T-helper 2 cell (primary cell): ENCODE measurements at places on chromosomes 16 and 17.

DNA sequence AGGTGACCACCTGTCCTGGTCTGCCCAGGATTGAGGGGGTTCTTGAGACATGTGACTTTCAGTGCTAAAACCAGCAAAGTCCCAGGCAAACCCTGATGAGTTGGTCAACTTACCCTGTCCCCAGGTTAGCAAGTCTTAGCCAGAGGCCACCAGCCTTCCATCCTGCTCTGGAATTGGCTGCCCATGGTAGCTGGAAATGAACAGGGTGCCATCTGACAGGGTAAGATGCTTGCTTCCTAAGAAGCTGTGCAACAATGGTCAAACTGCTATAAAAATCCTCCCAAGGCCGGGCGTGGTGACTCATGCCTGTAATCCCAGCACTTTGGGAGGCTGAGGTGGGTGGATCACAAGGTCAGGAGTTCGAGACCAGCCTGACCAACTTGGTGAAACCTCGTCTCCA lies 22.8 kb upstream of the MTMR4 start:
- DNase-seq = no peak

DNA sequence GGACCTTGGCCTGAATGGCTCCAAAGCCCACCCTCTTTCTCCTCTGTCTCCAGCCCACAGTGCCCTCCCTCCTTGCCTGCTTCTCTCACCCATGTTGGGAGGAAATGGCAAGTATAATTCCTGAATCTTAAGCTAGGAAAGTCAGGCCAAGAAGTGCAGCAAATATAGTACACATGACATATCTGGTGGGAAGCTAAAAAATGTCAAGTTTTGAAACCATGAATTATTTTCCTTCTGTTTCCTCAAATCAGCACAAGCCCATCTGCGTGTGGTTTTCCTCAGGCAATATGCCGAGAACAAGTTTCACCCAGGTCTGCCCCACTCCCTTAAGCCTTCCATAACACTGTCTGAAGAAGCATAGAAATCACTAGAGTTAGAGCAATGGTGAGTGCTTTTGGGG lies 502.8 kb upstream of the CDH11 start:
- DNase-seq = no peak

DNA sequence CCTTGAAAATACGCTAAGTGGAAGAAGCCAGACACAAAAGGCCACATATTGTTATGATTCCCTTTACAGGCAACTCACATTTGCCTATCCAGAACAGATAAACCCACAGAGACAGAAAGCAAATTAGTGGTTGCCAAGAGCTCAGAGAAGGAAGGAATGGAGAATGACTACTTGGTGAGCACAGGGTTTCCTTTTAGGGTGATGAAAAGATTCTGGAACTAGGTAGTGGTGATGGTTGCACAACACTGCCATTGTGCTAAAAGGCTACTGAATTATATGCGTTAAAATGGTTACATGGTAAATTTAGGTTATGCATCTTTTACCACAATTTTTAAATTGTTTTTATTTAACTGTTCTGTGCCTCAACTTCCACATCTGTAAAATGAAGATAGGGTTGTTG lies 4.4 kb downstream of the COPRS start:
- no peak for DNase-seq

DNA sequence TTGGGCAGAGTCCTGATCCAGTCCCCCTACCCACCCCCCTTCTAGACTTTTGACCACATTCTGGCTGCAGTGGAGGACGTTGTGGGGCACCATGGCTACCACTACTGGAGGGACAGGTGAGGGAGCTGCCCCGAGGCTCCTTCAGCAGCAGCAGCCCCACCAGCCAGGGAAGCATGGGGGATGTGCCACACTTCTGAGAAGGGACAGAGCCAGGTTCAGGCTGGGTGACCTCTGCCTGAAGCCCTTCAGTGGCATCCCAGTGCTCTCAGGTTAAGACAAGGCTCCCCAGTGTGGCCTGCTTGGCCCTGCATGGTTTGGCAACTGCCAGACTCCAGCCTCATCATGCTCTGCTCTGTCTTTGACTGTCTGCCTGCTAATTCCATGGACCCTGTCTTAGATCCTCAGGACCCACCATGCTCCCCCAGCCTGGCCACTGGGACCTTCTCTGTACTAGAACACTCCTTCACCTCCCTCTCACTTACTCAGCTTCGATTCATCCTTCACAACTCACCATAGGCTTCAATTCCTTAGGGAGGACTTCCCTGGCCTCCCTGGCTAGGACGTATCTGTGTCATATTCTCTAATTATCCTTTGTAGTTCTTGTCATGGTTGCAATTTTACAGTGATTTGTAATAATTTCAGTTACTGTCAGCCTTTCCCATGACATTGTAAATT lies 8.8 kb downstream of the SLC9A5 start:
- DNase-seq = no peak

DNA sequence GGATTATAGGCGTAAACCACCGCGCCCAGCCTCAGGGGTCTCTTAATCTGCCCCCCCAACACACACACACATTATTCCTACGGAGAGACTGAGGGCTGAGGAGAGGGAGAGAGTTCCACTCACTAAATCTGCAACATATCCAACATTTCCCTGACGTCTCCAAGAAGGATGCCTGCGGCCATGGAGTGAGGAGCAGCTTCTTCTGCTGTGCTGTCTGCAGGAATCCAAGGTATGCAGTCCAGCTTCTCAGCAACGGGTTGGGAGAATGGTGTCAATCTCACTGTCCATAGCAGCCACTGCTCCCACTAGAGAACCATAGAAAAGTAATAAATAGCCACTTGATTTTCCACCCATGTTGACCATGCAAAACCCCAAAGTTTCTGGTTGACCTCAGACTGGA lies 5.1 kb upstream of the PLXDC1 start:
- DNase-seq = no peak

- peak; percentile 24 for DNase-seq
Measured at GRCh38 chr17:57407287-57408070, 151.2 kb downstream of the MSI2 start.

- no peak for DNase-seq
Measured at GRCh38 chr16:57061084-57061905, 31.1 kb upstream of the CPNE2 start.

DNA sequence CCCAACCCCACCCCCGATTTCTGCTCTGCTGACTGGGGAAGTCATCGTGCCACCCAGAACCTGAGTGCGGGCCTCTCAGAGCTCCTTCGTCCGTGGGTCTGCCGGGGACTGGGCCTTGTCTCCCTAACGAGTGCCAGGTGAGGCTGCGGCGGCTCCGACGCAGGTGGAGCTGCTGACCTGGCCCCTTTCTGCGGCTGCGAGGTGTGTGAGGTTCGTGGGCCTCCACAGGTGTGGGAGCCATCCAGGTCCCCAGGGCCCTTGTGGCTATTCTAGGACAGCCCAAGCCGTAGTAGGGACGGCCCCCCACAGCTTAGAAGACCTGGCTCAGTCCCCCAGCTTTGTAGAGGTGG lies 3.0 kb downstream of the UBE2I start:
- no peak for DNase-seq

GRCh38 chr16:50204453-50205108 lies 51.5 kb downstream of the TENT4B start:
- no peak for DNase-seq

DNA sequence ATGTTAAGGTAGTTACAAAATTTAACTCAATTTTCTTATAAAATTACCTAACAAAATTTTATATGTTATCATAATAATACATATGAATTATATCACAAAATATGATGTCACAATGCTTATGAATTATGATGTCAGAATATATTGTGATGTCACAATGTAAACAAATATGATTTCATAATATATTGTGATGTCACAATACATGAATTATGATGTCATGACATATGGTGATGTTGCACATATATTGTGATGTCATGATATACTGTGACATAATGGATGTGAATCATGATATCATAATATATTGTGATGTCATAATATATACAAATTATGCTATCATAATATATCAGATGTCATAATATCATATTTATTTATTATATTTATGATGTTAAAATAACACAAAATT lies 1879.9 kb downstream of the TP53TG3F start:
- no peak for DNase-seq

DNA sequence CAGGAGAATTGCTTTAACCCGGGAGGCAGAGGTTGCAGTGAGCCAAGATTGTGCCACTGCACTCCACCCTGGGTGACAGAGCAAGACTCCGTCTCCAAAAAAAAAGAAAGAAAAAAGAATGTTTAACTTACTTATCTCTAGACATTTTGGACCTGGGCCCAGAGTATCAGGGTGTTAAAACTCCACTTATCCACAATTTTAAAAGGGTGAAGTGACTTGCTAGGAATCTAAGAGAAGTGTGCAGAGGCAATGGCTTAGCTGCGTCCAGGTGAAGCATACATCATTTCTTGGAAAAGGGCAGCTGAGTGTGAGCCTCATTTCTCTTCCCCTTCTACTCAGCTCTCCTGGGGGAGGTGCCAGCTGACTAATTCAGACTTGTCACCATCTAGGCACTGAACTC lies 25.1 kb downstream of the ALDH3A2 start:
- DNase-seq = no peak

GRCh38 chr17:75525806-75526554 lies 483 bp downstream of the LLGL2 start:
- DNase-seq = no peak

DNA sequence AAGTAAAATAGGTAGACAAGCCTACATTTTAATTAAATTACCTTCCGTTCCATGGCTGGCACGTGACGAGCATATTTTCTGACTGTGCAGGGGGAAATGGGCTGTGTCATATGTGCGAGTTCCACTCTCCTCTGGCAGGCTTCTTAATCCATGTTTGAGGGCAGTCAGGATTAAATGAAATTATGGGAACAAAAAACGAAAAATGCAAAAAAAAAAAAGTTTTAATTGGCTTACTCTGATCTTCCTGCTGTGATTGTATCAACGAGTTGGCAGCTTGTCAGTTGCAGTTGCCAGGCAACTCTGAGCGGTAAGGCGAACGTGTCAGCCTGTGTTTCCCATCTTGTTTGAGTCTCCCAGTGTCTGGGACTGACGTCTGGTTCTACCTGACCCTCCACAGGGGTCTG lies 302.9 kb upstream of the XYLT1 start:
- no peak for DNase-seq

DNA sequence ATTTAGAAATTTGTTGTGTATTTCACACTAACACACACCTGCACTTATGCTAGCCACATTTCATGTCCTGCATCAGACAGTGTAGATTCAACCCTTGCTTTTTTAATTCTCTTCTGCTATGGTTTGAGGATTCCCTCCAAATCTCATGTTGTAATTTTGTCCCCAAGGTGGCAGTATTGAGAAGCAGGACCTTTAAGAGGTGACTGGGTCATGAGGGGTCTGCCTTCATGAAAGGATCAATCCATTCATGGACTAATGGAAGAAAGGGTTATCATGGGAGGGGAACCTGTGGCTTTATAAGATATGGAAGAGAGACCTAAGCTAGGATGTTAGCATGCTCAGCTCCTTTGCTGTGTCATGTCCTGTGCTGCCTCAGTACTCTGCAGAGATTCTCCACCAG lies 1032.2 kb downstream of the CDH11 start:
- no peak for DNase-seq
